ENCODE measurements at places on chromosomes 1 and 21.

DNA sequence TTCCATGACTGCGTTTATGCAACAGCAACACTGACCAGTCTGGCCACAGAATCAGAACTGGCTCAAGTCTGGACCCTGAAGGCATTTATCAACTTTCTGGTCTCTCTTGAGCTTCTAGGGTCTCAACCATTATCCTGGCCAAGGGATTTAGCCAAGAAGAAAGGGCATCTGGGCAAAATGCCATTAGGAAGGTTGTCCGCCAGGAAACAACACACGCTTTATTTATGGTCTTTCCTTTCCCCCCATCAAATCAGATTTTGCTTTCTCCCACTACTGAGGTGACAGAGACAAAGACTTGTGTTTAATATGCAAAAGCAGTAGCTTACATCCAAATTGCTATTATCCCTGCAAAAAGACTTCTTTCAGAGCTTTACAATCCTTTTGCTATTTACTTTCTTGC, 81.6 kb upstream of the PPP2R5A start:
- no peak for DNase-seq

- DNase-seq: no peak
Measured at GRCh38 chr1:5637171-5637570, 355.1 kb downstream of the NPHP4 start.

GRCh38 chr21:44293551-44294231, 6.2 kb upstream of the PFKL start:
- no peak for DNase-seq

DNA sequence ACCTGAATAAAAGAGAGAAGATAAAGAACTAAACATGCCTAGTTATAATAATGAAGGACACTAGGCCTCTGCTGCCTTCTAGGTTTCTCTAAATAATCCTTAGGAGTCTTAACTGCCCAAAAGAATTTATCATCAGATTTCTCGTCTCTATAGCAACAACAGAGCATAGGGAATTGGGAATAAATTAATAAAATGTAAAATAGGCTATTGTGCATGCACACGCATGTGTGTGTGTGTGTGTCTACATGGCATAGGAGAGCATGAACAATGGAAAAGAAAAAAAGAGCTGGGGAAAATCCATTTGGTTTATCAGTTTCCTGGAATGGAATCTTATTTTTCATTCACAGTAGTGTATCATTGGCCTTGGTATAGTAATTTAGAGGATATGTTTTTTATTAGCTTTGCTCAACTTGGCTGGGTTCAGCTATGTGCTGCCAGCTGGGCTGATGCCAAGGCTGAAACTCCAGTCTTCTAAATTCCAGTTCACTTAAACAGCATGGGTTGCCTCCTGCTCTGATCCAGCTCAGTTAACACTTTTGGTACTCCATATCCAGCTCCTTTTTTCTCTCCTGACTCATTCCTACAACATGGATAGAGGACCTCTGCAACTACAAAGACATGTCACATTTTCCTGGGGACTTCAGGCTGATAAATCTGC, 80.6 kb upstream of the SLFNL1 start:
- peak; percentile 67 for DNase-seq

GRCh38 chr1:22832414-22832786, 121.8 kb downstream of the EPHB2 start:
- DNase-seq: peak; percentile 56

DNA sequence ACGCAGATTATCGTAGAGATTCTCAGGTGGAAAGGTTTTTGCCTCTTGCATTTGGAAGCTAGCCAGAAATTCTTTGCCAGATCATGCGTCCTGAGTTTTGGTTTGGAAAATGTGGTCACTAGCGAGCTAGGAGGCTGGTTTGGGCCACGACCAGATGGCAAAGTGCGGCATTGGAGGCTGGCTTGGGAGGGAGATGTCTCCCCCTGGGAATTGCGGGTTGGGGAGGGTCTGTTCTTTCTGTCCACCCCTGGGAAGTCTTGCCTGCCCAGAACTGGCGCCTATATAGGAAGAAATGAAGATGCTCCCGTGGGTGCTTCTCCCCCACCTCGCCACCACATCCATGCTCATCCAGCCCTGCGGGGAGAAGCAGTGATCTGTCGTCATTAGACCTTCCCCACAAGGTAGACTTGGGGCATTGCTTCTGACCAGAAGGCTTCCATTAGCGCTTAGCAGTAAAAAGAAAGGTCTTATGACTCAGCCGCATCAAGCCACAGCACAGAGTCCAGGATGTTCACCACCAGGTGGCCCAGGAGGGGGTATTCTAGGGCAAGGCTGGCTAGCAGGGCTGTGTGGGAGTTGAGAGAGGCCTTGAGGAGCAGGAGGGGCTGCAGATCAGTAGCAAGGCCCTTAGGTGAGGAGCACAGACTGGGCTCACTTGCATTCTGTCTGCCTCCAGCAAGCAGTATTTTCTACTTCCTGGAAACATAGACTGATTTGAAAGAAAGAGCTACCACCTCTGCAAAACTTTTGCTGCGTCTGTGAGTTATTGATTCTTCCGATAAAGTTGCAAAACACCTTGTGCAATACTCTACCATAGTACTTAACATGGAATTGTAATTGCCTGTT, 1.5 kb upstream of the PTP4A2 start:
- DNase-seq: peak; percentile 30

GRCh38 chr1:110462964-110463363, 12.0 kb downstream of the PROK1 start:
- no peak for DNase-seq

DNA sequence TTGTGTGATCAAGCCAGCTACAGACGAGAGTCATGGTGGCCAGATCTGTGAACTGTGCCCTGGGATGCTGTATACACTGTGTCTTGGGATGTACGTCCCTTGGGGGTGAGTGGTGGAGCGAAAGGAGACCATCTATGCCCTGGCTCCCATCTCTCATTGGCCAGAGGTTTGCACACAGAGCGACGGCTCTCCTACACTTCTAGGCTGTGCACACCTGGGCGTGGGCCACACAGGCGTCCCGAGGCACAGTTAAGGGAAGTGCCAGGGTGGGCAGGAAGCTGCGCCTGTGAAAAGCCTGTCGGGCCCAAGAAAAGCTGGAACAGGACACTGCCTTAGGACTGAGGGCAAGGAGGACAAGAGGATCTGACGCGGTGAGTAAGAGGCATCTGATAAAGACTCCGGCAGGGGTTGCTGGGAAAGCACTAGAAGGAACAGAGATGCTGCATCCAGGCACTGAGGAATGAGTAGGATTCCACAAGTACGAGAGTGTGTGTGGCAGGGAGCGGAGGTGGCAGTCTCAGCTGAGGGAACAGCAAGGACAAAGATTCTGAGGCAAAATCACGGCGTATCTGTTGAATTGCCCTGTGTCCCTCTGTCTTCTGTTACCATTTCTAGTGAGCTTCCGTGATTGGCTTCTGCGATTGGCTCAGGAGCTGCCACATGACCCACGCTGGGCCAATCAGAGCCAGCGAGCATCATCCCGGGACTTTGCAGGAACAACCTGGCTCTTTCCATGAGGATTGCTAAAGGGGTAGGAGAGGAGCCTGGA, 67.9 kb upstream of the ZBTB40 start:
- DNase-seq: no peak

- no peak for DNase-seq
Measured at GRCh38 chr1:103997631-103998030, 247.9 kb downstream of the AMY1C start.

DNA sequence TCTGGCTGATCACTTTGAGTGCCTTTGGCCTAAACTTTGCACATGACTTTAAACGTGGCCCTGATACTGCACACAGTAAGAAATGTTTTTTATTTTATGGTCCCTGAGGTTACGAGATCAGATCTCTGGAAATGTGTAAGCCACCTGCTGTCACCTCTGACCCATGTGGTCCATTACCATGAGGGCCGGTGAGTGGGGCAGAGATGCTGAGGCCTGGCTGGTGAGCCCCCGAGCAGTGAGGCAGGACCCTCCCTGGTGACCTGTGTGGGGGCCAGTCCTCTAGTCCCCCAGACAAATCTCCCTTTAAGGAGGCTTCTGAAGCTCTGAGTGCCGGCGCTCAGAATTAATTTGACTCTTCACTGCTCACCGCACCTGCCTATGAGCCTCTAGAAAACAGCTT, 12.4 kb downstream of the TFF3 start:
- DNase-seq: no peak

GRCh38 chr1:53559391-53559815, 100.2 kb downstream of the DMRTB1 start:
- DNase-seq: no peak

- no peak for DNase-seq
Measured at GRCh38 chr21:14358775-14359174, 24.2 kb downstream of the HSPA13 start.

GRCh38 chr1:198678901-198679329, 40.1 kb downstream of the PTPRC start:
- DNase-seq: no peak

- no peak for DNase-seq
Measured at GRCh38 chr1:230818367-230818766, 50.0 kb downstream of the C1orf198 start.

- DNase-seq: no peak
Measured at GRCh38 chr1:86067626-86068025, 88.9 kb downstream of the COL24A1 start.

DNA sequence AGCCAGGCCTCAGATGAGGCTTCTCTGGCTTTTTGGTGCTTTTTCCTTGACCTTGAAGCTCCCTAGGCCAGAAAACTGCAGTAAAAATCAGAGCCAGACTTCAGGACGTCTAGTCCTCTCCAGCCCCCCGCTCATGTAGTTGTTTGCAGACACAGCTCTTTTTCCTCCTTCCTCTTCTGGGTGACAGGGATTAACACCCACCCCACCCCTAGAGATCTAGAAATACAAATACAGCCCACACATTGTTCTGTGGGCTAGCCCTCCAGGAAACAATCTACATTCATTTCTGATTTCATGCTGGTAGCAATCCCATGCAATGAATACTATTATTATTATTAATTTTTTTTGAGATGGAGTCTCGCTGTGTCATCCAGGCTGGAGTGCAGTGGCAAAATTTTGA, 9.9 kb upstream of the CLSTN1 start:
- DNase-seq: no peak

DNA sequence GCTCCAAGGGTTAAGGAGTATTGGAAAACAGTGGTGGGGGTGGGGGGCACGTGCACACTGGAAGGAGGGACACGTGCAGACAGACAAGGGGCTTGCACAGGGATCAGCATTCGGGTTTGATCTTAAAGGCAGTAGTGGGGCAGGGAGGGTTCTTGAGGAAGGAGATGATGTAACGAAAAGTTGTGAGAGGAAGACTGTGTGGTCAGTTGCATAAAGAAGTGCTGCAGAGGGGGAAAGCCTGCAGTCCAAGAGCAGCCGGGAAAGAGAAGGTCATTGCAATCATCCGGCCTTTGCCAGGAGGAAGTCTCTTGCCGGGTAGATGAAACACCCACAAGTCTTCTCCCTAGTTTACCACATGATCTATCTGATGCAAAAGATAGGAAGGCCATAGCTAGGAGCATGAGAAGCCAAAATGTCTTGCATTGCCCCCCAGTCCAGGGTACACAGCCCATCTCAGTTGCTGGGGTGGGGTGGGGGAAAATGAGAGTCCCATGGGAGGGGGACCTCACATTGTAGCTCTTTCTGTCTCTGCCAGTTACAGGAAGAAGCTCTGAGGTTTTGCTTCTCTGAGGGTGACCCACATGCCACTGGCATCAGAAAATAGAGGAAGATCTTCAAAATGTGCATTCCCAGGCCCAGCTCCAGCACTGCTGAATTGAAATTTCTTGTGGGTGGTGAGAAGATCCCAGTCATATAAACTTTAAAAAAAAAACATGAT, 202.5 kb upstream of the RAB4A start:
- no peak for DNase-seq

GRCh38 chr1:58119971-58120370, 426.6 kb downstream of the OMA1 start:
- DNase-seq: no peak

- DNase-seq: peak; percentile 11
Measured at GRCh38 chr21:39348040-39348354, 891 bp downstream of the HMGN1 start.

GRCh38 chr1:164765992-164766720, 207.2 kb downstream of the PBX1 start:
- no peak for DNase-seq

DNA sequence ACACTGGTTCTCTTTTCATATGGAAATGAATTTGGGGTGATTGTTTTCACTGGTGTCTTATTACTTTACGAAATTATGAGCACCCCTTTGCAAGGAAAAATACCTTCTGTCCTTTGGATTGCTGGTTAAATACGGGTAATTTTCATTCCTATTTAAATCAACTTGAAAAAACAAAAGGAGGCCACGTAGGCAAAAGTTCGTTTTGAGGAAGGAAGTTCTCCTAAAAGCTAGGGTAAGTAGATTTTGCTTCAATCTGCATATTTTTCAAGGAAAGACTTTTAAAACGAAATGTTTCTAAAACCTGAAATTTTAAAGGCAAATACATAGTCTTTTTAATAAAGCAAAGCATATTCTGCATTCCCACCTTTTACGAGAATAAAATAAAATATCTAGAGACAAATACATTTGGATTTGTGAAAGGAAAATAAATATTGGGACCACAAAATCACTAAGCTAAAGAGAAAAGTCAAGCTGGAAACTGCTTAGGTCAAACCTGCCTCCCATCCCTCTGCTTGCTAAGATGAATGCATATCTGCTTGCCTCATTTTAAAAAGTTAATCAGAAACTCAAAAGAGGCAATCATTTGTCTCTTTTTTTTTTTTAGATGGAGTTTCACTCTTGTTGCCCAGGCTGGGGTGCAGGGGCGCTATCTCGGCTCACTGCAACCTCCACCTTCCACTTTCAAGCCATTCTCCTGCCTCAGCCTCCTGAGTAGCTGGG, 70.9 kb upstream of the ETS2 start:
- DNase-seq: no peak

- DNase-seq: no peak
Measured at GRCh38 chr1:172883387-172883791, 167.4 kb downstream of the TNFSF18 start.

DNA sequence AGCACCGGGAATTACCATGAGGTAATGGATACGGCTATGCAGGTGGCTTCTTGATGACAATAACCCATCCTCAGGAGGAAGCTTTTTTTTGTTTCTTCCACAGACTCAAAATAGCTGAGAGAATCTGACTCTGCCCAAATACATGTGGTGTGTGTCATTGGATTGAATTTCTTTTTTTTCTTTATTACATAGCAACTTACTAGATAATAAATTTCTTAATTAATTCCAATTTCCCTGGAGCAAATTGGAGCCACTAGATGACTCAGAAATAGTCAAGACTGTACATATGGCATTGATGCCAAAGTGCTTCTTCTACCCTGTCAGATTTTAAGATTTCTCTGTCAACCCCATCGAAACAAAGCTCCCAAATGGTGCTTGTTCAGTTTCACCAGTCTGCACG, 42.7 kb downstream of the L1TD1 start:
- no peak for DNase-seq

All from AG08396 (cell line).